Foreskin keratinocyte (primary cell): ENCODE measurements at places on chromosomes 2 and 18. TPM values are rescaled to one million over a fixed set of nuclear protein-coding genes. Genes with fewer than 3 reads are reported as not detected.

Gene POTEI
- not detected in 2 replicates for total RNA-seq

GRCh38 chr18:56999823-57000222, 147.1 kb upstream of the BOD1L2 start:
- DNase-seq = no peak

DNA sequence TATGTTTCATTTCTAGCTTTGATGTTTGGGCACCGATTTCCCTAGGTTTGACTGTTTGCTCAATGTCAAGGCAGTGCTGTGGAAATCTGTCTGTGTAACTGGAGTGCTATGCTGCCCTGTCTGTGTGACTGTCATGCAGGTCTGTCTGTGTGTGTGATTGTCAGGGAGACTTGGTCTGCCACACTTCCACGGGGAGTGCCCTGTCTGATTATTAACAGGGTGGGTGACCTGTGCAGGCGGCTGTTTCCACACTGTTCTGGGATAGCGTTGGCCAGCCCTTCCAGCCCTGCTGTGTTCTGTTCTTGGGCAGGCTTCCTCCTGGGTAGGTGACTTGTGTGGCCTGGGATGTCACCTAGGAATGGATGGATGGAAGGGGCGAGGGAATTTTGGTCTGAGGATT, 85.3 kb downstream of the FHOD3 start:
- DNase-seq = no peak

Gene R3HDM1
- total RNA-seq = 31.7 and 38.4 TPM in 2 replicates

Gene IL37
- total RNA-seq = 0.21 and 0.44 TPM in 2 replicates

DNA sequence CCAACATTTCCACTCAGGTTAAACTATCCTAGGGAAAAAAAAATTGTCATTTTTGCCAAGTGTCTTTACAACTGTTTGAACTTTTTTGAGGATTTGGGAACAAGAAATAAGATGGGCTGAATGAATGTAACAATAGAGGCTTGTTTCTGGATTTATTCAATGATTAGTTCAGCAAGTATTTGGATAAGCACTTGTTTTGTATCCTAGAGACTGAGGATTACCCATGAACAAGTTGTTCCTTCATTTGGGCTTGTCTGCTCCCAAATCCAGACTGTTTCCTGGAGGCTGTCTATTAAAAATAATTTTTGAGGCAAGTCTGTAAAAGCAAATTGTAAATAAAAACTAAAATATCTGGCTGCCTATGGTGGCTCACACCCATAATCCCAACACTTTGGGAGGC, 62.0 kb upstream of the CSRNP3 start:
- DNase-seq = no peak

GRCh38 chr2:234682492-234683228, 185.8 kb upstream of the ARL4C start:
- peak; percentile 93 for DNase-seq

DNA sequence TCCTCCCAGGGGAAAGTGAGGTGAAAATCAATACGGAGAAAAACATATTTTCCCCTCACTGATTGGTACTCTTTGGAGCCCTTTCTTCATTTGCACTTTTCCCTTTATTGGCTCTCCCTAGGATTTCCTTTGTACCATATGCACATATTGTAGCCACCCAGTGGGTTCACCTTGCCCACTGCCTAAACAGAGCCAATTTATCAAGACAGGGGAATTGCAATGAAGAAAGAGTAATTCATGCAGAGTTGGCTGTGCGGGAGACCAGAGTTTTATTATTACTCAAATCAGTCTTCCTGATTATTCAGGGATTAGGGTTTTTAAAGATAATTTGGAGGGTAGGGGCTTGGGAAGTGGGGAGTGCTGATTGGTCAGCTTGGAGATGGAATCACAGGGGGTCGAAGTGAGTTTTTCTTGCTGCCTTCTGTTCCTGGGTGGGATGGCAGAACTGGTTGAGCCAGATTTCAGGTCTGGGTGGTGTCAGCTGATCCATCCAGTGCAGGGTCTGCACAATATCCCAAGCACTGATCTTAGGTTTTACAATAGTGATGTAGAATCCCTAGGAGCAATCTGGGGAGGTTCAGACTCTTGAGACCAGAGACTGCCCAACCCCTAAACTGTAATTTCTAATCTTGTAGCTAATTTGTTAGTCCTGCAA, 15.1 kb upstream of the KCNE4 start:
- DNase-seq = no peak

DNA sequence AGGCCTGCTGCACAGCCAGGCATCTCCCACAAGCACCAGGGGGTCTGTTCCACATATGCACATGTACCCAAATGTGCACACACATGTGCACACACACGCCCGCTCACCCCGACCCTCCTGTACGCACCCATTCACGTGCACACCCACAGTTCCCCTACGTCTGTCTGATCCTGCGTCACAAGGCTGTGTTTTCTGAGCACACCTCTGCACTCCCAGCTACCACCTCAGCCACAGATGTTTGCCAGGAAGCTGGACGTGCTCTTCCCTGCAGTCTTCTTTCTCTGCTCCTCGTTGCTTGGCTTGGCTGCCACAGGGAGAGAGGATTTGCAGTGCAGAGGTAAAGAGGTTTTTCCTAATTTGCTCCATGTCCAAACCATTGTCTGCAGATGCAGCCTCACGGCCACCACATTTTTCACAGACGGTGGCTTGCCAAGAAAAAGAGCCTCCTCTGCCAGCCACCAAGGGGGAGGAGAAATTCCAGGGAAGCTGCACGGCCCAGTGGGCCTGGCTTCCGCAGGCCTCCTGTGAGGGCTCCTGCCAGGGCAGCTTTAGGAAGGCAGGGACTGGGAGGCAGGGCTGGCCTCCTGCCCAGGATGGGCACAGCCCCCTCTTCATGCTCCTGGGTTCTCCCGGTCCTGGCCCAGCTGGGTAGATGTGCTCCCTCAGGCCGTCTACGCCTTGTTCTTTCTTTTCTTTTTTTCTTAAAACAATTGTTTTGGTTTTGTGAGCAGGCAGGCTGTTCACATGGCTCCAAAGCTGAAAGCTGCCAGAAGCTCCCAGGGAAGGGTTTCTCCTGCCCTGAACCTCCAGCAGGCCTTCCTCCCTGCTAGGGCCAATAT, 29.3 kb upstream of the HS6ST1 start:
- no peak for DNase-seq

DNA sequence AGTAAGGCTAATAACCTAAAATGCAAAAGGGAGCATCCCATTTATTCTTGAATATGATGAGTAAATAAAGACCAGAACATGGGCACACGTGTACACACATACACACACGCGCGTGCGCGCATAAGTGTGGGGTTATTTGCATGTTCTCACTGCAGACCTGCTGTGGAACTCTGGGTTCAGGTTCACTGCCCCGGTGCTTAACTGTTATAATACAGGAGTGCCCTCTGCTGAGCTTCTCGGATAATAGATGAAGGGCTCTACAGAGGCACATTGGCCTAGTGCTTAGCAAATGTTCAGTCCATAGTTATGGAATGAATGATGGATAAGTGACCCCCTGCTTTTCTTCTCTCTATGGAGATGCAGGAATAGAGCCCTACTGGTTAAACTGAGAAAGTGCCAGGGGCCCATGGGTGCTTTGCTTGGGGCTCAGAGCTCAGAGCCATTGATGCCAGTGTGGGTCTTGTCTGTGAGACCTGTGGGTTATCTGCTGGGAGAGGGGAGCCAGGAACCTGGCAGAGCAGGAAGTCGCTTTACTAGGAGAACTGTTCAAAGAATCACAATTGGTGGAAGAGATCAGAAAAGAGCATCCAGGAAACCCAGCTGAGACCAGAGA, 3.6 kb upstream of the ARL4C start:
- peak; percentile 37 for DNase-seq

Gene L3MBTL4
- 0.68 and 1.0 TPM in 2 replicates for total RNA-seq

- DNase-seq = no peak
These were observed 22.3 kb downstream of the ZCCHC2 start for GRCh38 chr18:62545098-62545497.

DNA sequence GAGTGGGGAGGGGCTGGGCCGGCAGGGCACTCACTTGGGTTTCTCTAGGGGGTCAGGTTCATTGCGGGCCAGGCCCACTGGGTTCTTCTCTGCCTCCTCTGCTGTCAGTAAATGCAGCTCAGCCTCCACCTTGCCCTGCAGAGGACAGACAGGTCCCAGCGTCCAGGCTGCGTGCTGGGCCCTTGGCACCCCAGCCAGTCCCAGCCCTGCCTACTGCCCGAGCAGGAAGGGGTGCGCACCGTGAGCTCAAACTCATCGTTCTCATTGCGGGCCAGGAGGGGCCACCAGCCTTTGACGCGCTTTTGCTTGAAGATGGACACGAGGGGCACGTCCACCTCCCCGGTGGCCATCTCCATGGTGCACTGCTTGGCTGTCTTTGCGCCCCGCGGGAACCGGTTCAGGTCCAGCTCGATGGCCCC, 17.3 kb downstream of the OTOF start:
- DNase-seq = no peak

Gene TTC32
- total RNA-seq = 4.2 and 5.2 TPM in 2 replicates

Gene TEX44
- not detected in 2 replicates for total RNA-seq

Gene PTPRN
- not detected in 2 replicates for total RNA-seq

DNA sequence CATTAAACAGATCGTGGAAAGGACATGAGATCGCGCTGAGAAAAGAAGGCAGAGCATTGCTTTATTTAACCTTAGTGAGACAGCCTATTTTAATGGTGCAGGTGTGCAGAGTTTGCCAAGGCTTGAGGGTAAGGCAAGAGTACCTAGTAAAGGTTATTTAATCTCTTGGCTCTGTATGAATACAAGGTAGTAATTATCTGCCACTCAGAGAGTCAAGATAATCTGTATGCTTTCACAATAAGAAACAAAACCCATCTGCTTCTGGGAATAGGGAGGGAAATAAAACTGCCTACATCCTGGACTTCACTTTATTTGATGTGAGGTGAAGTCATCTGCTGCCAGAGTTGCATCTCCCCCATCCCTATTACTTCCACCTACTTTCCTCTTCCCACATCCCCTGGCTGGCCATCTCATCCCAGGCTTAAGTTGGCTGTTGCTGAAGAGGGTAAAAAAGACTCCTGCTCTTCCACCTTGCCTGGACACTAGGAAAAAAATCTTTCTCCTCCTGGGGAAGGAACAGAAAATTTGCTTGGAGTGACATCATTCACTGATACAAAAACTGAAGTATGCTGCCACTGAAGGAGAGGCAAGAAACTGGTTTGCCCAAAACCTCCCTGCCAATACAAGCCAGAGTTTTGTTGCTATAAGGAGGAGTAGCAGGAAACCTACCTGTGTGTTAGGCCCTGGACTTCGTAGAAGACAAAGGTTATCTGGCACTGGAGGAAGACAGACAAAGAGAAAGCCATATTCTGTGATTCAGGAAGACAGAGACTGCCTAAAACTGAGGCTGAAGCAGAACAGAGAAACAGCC, 35.8 kb upstream of the ARHGAP25 start:
- DNase-seq = no peak

DNA sequence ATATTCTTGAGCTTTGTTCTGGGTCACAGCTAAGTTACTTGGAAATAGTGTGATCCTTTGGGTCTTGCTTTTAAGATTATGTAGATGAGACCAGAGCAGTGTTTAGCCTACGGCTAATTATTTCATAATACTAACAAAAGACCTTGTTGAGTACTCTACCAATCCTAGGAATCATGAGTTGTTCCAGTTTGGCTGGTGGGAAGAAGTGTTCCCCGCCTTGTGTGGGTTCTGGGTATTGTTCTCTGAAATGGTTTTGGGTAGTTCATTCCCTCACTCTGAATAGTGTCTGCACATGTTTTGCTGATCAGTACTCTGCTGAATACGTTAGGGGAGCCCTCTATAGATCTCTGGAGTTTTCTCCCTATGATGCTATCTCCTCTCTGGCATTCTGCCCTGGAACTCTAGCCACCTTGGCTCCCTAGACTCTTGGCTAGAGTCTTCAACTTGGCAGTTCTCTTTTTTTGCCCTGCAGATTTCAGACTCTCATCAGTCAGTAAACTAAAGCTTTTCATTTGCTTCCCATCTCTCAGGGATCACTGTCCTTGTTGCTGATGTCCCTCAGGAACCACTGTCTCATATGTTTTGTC, 48.4 kb downstream of the NEMP2 start:
- DNase-seq = no peak

DNA sequence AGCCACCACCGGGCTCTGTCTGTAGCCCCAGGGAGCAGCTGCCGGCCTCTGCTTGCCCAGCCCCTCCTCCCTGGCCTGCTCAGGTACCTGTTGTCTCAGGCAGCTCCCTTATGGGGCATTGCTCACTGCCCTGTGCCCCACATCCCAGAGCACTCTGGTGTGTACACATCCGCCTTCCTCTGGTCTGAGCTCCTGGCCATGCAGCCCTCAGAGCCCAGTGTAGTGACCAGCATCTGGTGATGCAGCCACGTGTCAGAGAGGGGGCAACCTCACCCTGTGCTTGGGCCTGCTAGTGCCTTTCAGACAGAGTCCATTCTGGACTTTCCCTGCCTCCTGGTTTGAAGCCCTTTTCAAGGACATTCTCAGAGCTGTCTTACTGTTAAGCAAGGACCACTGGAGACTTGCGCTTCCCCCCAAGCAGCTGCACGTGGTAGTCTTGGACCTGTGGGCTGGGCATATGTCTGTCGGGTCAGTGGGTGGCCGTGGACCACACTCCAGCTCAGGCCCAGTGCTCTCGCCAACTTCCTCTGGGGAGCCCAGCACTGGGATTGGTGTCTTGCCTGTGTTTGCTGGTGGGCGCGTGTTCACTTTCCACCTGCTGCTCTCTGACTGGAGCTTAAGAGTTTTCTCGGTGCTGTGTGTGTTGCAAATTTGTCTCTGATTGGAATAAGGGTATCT, 30.7 kb downstream of the DGKD start:
- DNase-seq = peak; percentile 63

- no peak for DNase-seq
These were observed 69.8 kb downstream of the MAP3K20 start for GRCh38 chr2:173145454-173145853.

GRCh38 chr18:60502591-60502990, 130.0 kb upstream of the MC4R start:
- DNase-seq = no peak

Gene GKN1
- 0.41 TPM in 1 of 2 replicates, not detected in the other for total RNA-seq

- peak; percentile 21 for DNase-seq
These were observed 60.5 kb upstream of the POMC start for GRCh38 chr2:25228848-25229278.

Gene TXNDC2
- total RNA-seq = not detected in 2 replicates

- DNase-seq = no peak
These were observed 562.9 kb downstream of the PIK3C3 start for GRCh38 chr18:42517896-42518295.

Gene ZFP36L2
- total RNA-seq = 124 and 137 TPM in 2 replicates

DNA sequence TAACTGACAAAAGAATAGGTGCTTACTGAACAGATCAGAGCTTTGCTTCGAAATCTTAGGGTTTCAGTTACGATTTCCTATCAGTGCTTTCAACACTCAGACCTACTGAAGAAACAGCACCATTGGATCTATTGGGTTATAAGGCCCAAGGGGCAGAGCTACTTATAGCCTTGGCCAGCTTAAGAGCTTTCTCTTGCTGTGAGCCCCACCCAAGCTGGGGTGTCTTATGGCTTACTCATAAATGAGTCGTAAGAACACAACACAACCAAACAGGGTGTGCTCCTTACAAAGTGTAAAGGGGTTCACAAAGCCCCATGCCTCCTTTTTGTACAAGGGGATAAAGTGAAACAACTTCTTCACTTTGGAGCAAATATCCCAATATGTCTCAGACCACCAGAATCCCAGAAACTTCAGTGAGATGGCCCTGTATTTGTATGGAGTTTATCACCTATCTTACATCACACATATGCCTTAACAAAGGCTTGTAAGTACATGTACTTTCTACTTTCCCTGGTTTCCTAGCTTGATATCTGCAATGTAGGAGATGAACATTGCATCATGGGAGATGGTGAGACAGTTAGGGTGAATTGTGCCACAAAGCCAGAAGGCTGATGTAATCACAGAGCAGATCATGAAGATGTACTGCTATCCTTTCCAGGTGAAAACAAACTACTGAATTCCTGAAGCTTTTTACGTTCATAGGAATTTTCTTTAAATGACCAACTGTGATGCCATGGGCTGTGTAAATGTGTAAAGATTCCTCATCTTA, 115.5 kb upstream of the GLI2 start:
- DNase-seq = peak; percentile 98

GRCh38 chr2:232873292-232873908, 3.3 kb downstream of the SNORC start:
- DNase-seq = no peak

Gene PPP1R1C
- 7.3 and 8.1 TPM in 2 replicates for total RNA-seq
